Motor neuron (in vitro differentiated cells): ENCODE measurements at places on chromosomes 13 and 19.

DNA sequence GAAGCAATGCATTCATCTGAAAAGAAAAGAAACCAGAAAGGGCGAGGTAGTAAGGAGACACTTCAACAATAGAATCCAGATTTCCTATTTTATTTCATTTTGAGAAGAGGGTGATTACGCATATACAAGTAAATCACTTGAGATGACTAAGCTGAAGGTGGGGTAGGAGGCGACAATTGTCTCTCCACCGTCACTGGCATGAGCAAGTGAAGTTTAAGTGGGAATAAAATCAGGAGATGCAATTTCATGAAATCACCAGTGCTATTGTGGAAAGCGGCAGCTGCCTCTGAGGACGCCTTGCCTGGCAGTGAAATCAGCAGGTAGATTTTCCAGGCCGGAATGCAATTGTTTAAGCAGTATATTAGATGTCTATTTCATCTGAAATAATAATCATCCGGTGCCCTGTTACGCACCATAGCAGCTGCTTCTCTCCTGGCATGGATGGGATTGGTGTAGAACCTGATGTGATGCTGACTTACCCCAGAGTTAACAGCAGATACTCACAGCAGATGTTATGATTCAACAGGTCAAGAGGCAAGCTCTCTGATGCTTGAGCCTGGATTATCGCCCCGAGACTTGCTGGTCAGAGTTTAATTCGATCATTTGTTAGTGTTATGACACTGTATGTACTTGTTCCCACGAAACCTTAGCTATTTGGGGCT, 64.3 kb downstream of the RASL11A start:
- ATAC-seq = peak; percentile 40

DNA sequence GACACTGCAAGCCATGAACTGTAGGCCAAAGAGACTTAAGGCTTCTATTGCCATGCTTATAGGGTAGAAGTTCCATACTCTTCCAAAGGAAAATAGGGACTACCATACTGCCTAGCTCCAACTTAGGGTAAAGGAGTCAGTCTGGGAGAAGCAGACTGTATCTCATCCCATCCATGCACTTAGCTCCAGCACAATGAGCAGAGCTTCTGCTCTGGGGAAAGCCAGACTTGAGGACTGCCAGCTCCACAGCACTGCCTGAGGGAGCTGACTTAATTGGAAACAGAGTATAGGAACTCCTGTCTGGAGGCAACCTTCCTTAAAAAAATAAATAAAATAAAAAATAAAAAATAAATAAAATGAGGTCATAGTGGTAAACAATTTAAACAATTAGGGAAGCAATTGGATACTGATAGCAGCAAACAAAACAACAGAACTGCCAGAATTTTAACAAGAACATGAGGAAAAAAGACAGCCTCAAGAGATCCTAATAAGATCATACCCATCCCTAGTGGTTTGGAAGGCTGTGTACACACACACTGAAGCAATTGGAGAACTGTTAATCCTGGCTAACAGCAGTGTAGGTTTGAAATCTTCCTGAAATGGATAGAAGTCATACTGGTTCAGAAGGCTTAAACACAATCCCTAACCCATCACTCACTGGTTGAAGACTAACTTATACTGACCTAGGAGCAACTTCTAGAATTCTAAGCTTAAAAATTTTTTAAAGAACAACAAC, 550.1 kb downstream of the TBC1D4 start:
- no peak for ATAC-seq

DNA sequence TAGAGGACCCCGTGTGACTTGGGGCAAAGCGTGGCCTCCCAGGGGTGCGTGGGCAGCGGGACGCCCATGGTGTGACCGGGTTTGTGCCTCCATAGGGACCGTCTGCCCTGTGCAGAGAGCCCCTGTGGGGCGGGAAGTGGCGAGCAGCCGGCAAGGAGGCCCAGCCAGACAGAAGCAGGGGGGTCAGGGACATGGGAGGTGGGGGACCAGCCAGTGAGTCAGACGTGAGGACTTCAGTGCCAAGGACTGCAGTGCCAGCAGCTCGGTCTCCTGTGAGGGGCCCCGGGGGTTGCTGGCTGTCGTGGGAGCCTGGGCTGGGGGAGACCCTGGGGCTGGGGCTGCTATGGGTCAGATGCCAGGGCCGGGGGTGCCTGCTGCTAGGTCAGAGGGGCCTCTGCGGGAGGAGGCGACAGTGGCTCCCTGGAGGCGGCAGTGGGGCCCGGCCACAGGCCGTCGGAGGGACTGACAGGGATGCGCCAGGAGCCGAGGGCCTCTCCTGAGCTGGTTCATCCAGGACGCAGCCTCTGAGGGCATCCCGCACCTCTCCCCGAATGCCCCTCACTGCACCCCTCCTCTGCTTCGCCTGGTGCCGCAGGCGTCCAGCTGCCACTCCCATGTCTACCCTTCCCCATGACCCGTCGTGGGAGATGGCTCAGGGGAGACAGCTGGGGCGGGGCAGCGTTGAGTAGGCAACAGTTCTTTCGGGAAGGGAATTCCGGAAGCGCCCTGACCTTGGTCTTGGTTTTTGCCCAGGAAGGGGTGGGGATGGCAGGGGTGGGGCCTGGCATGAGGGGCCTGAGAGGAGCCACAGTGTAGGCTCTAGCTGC, 80.0 kb downstream of the KDM4B start:
- ATAC-seq = peak; percentile 47

GRCh38 chr13:108120302-108120701, 95.0 kb downstream of the LIG4 start:
- ATAC-seq = peak; percentile 94

DNA sequence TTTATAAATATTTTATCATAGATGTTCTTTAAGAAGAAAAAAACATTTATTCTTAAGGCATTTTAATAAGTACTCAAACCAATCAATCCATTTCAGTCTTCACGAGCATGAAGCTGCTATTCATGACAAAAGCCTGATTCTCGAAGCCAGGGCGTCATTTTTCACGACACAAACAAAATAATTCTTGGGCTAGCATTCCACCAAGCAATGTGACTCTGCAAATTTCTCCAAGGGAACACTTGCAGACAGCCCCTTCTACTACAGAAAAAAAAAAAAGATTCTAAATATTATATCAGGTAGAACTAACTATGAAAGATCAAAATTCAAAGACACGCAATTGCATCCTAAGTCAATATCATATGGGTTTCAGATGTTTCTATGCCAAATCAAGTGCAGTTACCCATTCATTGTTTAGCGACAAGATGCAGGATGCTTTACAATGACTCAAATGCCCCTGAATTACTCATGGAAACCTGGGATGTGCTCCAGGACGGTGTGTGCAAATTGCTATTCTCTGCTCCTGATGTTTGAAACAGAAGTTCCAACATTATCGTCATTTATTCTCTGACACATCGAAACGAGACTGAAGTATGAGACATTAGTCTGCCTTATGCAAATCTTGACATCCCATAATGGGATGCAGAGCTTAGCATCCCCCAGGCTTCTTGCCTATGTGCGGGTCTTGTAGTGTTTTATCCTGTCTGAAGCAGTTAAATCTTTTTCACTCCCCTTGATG, 517.7 kb downstream of the MYO16 start:
- peak; percentile 83 for ATAC-seq

DNA sequence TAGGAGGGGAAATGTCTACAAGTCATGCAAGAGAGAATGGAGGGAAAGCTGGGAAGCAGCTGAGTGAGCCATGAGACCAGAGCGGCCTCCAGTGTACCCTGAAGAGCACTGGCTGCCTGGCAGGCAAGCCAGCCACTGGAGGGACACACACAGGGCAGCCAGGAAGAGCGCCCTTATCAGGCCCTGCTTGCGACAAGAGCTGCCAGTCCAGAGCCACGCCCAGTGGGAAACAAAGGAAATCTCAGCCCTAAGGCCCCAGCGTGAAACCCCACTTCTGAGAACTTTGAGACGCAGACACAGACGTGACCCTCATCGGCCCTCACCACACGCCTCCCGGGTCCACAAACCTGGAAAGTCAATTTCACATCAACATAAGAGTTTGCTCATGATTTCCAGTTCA, 105.0 kb downstream of the STK24 start:
- no peak for ATAC-seq

DNA sequence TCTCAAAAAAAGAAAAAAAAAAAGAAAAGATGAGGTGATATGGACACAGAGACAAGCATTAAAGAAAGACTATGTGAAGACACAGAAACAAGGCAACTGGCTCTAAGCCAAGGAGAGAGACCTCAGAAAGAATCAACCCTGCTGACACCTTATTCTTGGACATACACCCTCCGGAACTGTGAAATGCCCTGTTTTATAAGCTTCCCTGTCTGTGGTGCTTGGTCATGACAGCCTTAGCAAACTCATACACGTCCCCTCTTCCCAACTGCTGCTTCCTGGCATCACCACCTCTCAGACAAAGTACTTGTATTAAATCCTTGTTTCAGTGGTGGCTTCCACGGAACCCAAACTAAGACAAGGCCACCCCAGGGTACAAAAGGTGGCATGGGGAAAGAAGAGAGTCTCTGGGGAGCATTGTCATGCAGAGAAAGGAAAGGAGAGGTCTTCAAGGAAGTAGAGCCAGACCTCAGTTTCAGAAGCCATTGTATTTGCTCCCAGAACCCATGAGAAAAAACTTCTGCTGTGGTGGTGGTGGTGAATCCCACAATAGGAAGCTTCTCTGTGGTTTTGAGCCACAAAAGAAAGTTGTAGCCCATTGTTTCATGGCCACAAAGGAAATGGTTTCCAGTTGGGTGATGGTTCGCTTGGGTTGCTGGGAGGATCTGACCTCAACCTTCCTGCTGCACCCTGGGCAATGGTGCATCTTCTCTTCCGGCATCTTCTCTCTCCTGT, 16.3 kb upstream of the TSPAN16 start:
- ATAC-seq = no peak

DNA sequence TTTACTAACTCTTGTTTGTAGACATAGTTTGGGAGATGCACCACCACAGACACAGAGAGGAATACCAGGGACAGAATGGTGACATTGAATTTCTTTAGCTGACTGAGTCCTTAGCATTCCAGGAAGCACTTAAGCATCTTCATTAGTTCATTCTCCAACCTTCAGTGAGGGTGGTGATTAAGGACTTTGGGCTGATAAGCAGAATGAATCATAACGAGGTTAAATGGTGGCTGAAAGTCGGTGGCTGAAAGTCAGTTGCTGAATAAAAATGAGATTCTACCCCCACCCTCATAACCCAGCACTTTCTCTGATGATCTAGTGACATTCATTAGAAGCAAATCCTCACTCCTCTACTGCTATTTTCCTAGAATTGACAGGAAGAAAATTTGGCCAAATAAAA, 10.6 kb downstream of the PCDH8 start:
- ATAC-seq = no peak

DNA sequence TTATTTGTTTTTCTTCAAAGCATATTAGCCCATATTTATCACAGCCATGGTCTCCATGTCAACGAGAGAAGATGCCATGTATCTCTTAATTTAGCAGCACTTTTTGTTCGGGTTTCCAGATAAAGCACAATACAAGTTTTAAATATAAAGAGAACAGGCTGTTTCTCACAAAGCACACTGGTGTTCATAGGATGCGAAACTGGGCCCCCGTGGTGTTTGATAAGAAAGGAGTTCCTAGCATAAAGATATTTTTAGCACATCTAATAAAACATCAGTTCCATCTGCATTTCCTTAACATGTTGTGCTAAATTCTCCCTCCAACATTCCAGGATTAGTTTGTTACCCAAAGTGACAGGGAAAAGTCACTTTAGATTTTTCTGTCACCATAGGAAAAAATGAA, 72.4 kb upstream of the EDNRB start:
- ATAC-seq = no peak

GRCh38 chr13:68214691-68215415, 984.7 kb upstream of the PCDH9 start:
- ATAC-seq = peak; percentile 74

- no peak for ATAC-seq
Observed at GRCh38 chr13:64130600-64130999, 2715.0 kb upstream of the PCDH20 start.

GRCh38 chr13:75702476-75702875, 66.3 kb downstream of the LMO7 start:
- no peak for ATAC-seq
